ENCODE measurements at places on chromosomes 16 and 17. TPM values are rescaled to one million over a fixed set of nuclear protein-coding genes. Genes with fewer than 3 reads are reported as not detected.
A peak's percentile ranks its signal among the peaks of the same experiment; 100 is the strongest.

- no peak overlapping the region for H3K4me3 ChIP-seq
- H3K27me3 ChIP-seq: peaks cover 15% of the 10 kb centered on the region
- H3K36me3 ChIP-seq: no peaks in the 10 kb centered on the region
- no peaks in the 10 kb centered on the region for H3K4me1 ChIP-seq
- H3K27ac ChIP-seq: no peak overlapping the region
Measured at GRCh38 chr16:24523569-24523968, 15.8 kb upstream of the RBBP6 start.

DNA sequence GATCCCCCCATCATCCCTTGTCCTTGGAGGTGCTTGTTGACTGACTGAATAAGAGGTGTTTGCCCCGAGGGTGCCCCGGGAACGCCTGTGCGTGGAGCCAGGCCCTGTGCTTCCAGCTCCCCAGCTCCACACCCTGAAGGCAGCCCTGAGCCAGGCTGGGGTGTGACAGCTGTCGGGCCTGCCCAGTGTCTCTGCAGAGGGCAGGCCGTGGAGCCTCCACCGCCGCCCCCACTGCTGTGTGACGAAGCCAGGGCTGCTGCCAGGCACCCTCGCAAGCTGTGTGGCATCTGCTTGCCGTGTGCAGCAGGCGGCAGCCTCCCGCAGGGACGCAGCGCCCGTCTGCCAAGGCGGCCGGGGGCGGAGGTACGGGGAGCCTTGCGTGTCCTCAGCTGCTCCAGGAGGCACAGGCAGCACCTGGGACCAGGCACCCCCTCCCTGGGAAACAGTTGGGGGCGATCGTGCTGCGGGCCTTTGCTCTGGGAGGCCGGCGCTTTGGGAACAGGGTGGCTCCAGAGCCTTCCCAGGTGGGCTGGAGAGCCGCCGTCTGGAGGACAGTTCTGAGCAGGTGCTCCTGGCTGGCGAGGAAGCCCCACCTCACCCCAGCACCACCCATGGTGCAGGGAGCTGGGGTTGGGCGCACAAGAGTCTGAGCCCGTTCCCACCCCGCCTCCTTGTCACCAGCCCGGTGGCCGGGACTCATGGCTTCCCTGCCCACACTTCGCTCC lies 26.6 kb downstream of the GSE1 start:
- no peaks in the 10 kb centered on the region for H3K27me3 ChIP-seq
- no peak overlapping the region for H3K4me3 ChIP-seq
- no peak for DNase-seq
- no peak overlapping the region for H3K27ac ChIP-seq
- no peaks in the 10 kb centered on the region for H3K4me1 ChIP-seq

The CRYM gene
- total RNA-seq: 0.98 TPM

The DNASE1L2 gene
- total RNA-seq: 2.7 TPM

DNA sequence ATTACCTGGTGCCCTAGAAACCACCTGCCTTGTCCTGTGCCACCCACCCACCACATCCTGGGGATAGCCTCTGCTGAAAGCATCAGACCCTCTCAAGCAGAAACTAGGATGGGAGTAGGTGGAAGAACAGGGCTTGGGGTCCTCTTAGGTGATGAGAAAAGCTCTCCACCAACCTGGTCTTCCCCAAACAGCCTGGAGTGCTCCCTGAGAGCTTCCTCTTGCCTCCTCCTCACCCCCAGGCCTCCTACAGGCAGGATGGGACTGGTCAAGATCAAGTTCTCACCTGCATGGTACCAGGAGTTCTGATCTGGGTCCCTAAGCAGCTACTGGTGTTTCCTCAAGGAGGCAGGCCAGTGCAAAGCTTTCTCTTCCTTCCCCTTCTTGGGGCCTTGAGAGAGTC lies 15.4 kb downstream of the WNT9B start:
- H3K4me1 ChIP-seq: peaks cover 6% of the 10 kb centered on the region
- no peak overlapping the region for H3K4me3 ChIP-seq
- H3K27me3 ChIP-seq: peaks cover 23% of the 10 kb centered on the region
- no peak overlapping the region for H3K27ac ChIP-seq

DNA sequence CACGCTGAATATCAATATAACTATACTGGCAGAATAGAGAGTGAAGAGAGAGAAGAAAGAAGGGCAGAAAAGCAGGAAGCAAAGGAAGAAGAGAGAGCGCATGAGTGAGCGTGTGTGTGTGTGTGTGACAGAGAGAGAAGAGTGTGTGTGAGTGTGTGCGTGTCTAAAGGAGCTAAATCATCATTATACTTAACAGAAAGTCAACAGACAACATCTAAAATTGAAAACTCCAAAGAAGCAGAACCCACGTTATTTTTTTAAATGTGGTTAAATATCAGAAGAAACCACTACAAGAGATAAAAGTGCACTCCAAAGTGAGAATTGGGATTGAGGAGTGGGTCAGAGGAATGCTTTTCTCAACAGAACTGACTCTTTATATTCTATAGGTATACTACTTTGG lies 77.2 kb downstream of the BRIP1 start:
- peaks cover 16% of the 10 kb centered on the region for H3K36me3 ChIP-seq
- no peaks in the 10 kb centered on the region for H3K27me3 ChIP-seq
- no peaks in the 10 kb centered on the region for H3K4me1 ChIP-seq
- H3K4me3 ChIP-seq: no peak overlapping the region
- H3K27ac ChIP-seq: no peak overlapping the region

DNA sequence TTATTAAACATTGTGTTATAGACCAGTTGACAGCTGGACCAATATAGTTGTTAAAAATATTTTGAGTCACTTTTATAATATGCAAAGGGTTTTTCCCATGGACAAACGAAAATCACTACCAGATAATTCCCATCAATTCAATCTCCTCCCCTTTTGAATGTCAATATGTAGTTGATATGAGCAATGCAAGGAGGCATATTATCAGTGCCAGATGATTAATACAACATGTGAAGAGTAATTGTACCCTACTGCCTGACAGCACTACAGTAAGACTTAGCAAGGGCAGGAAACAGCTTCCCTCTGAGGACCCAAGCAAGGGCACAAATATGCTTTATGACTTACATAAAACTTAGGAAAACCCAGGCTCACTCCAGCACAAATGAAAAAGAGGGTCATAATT lies 17.3 kb downstream of the KANSL1 start:
- no peak for DNase-seq
- peaks cover 4% of the 10 kb centered on the region for H3K4me1 ChIP-seq
- H3K27me3 ChIP-seq: no peaks in the 10 kb centered on the region
- H3K4me3 ChIP-seq: no peak overlapping the region
- H3K27ac ChIP-seq: no peak overlapping the region

DNA sequence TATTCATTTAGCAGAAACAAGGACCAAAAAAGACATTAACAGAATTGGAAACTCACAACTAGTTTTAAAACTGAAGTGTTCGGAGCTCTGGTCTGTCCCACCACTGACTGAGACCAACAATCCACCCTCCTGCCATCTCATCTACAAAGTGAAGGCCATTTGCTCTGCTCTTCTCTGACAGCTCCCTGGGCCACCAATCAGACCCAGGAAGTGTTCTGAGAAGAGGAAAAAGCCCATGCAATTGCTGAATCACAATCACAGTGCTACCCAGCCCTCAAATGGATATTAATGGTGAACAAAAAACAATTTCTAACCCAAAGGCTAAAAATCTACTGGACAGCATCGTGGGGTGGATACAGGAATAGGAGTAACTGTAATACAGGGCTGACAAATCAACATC lies 2.1 kb downstream of the RPL23 start:
- peaks cover 62% of the 10 kb centered on the region for H3K36me3 ChIP-seq
- H3K27me3 ChIP-seq: no peaks in the 10 kb centered on the region
- peak overlapping the region; percentile 82 for H3K4me3 ChIP-seq
- H3K27ac ChIP-seq: peak overlapping the region; percentile 93
- no peak for DNase-seq
- peaks cover 18% of the 10 kb centered on the region for H3K4me1 ChIP-seq

DNA sequence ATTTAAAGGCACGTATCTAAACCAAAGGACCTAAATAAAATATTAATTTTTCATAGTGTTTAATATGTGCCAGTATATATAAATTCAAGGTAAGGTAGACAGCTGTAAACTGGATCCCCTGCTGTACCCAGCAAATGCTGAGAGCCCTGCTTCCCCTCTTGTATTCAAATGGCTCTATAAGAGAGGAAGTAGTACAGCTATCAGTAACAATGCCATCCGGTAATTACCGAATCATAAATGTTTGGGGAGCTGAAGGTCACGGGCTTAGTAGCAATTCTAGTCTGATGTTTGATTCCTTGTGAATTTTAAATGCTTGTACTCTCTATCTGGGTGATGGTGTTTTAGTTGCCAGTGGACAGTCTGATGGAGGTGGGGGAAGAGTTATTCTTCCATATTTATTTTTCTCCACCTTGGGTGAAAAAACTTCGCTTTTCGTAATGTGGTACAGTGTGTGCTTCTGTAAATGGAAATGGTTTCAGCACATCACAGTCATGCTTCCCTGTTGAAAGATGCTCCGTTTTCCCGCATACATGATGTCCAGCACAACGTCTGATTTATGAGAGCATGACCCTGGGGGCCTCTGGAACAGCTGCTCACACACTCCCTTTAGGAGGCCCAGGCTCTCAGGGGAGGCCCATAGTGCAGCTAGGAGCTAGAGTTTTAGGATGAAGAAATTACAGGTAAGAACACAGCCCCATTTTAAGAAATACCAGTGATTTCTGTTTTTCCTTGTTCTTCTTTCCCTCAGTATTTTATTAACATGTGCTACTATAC lies 423.9 kb downstream of the WWOX start:
- peaks cover 5% of the 10 kb centered on the region for H3K27me3 ChIP-seq
- no peak for DNase-seq
- H3K4me3 ChIP-seq: no peak overlapping the region
- no peaks in the 10 kb centered on the region for H3K4me1 ChIP-seq
- H3K27ac ChIP-seq: no peak overlapping the region
- no peaks in the 10 kb centered on the region for H3K36me3 ChIP-seq

GRCh38 chr17:7888184-7888920 lies at the start of gene CHD3:
TSS of gene CHD3 (plus strand) at chr17:7888789. CDS start at chr17:7889001, 212 bp downstream.
- peaks cover 31% of the 10 kb centered on the region for H3K4me1 ChIP-seq
- H3K36me3 ChIP-seq: peaks cover 18% of the 10 kb centered on the region
- peak within 1 kb of the TSS; percentile 66 for H3K27ac ChIP-seq

The IRX6 gene
- 0.11 TPM for total RNA-seq

The ETV4 gene
- total RNA-seq: 66.3 TPM

The KCNH6 gene
- total RNA-seq: not detected

DNA sequence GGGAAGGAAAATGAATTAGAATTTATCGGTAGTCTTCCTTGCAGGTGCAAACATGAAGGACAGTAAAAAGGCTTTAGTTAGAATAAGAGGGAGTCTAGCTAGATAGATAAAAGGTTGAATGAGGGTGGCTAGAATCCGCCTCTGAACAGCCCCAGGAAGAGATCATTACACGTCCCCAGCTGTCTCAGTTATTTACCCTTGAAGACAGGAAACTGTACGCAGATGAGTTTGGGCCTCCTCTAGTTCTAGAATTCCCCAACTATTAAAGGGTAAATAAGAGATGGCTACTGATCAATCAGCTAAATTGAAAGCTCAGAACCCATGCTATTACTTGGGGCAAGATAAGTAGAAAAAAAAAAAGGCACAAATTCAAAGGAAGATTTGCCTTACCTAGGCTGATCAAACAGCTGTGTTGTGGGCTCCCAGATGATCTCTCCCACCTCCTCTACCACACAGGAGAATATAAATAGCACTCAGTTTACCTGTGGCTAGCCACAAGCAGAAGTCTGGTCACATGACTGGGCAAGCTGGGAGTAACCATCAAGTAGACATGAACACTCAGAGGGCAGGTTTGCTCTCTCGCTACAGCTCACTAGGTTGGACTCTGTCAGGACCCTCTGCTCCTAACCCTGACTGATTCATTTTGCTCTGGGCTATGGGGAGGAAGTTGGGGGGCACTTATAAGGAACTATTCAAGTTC lies 17.0 kb downstream of the FAM117A start:
- peaks cover 76% of the 10 kb centered on the region for H3K36me3 ChIP-seq
- no peak overlapping the region for H3K4me3 ChIP-seq
- H3K27me3 ChIP-seq: no peaks in the 10 kb centered on the region
- no peak for DNase-seq
- peak overlapping the region; percentile 12 for H3K27ac ChIP-seq

DNA sequence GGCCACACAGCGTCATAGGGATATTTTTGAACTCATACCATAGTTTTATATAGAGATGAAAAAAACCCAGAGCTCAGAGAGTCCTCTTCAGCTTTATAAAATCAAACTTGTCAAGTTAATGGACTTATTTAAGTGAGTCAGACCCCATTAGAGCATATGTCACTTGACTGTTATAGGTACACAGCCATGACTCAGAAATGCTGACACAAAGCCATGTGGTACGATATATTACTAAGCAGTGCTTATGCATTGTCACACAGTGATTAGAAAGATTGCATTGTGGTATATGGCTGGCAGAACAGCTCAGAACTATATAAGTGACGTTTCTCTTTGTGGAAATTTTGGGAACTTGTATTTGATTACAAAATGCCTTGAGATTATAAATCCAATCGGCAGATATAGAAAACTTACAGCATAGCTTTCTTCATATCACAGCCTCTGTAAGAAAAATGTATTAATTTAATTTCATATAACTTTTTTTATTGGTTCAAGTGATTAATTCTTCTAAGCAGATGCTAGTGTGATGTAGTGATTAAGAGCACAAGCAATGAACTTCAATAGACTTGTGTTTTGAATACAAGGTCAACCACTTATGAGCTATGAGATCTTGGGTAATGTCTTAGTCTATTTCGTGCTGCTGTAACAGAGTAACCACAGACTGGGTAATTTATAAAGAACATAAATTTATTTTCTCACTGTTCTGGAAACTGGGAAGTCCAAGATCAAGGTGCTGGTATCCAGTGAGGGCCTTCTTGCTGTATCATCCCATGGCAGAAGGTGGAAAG lies 25.8 kb upstream of the GINS3 start:
- H3K36me3 ChIP-seq: no peaks in the 10 kb centered on the region
- H3K4me3 ChIP-seq: no peak overlapping the region
- no peaks in the 10 kb centered on the region for H3K4me1 ChIP-seq
- no peak overlapping the region for H3K27ac ChIP-seq
- peaks cover 6% of the 10 kb centered on the region for H3K27me3 ChIP-seq
- DNase-seq: no peak

The KRTAP2-3 gene
- not detected for total RNA-seq

DNA sequence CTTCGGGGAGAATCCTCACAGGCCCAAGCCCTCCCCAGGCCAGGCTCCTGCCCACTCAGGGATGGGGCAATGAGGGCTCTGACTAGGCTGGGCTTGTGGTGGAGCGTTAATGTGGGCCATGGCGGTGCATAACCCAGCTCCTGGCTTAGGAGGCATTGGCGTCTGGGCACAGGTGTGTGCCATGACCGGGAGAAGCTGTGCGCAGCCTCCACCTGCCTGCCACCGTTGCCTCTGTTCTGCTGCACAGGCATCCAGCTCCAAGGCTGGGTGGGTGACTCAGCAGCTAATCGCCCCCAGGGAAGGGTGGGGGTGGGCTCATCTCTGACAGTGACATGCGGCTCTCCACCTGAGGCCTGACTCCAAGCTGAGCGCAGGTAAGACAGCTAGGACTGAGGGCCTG lies 3.5 kb upstream of the ARHGAP27 start:
- no peak overlapping the region for H3K4me3 ChIP-seq
- DNase-seq: no peak
- no peaks in the 10 kb centered on the region for H3K36me3 ChIP-seq
- H3K27me3 ChIP-seq: no peaks in the 10 kb centered on the region
- no peaks in the 10 kb centered on the region for H3K4me1 ChIP-seq

- H3K36me3 ChIP-seq: no peaks in the 10 kb centered on the region
- no peaks in the 10 kb centered on the region for H3K27me3 ChIP-seq
- no peak overlapping the region for H3K27ac ChIP-seq
- no peak overlapping the region for H3K4me3 ChIP-seq
- no peak for DNase-seq
- H3K4me1 ChIP-seq: no peaks in the 10 kb centered on the region
Measured at GRCh38 chr17:71922439-71922838, 198.4 kb upstream of the SOX9 start.

The MRPS23 gene
- 96.4 TPM for total RNA-seq

The ZNF750 gene
- total RNA-seq: not detected

The MAPK8IP3 gene
- 43.7 TPM for total RNA-seq

Data from K562 (cell line).